ENCODE measurements at places on chromosomes 16 and 17.

GRCh38 chr17:28908640-28909167 lies 5.8 kb upstream of the DHRS13 start:
- DNase-seq: no peak

- no peak for DNase-seq
Observed at GRCh38 chr17:80529904-80530292, 14.7 kb upstream of the RPTOR start.

DNA sequence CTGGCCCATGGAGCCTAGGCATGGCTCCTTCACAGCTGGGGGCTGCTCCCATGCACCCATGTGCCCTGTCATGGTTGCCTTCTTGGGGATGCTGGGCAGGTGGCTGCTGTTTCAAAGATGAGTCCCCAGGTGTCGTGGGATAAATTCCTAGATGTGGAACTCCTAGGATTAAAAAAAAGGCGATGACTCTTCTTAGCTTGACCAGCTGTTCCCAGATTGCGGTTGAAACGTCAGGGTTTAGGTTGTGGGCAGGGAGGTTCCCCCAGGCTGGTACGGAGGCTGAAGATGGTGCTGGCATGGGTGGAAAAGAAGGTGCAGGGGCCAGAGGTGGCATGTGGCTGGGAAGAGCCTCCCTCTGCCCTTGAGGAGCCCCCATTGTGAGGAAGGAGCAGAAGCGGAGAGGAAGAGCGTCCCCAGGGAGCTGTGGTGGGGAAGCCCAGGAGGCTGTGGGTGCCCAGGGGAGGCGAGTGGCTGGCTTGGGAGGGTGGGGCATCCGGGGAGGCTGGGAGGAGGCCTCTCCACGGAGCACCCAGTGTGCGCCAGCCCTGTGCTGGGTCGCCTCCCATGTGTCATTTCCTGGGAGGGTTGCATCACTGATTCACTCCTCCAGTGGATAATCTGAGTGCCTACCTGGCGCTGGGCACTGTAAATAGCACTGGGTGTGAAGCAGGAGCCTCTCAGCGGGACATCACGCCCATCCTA lies 7.5 kb upstream of the KCNJ12 start:
- no peak for DNase-seq

- no peak for DNase-seq
Observed at GRCh38 chr17:7107012-7107754, 7.4 kb downstream of the ASGR2 start.

- DNase-seq: no peak
Observed at GRCh38 chr16:15031179-15031578, 24.7 kb downstream of the NTAN1 start.

- no peak for DNase-seq
Observed at GRCh38 chr16:84787263-84787622, 32.5 kb upstream of the CRISPLD2 start.

GRCh38 chr16:77599793-77600415 lies 122.4 kb upstream of the NUDT7 start:
- no peak for DNase-seq

- DNase-seq: no peak
Observed at GRCh38 chr16:82651921-82652601, 25.3 kb downstream of the CDH13 start.
